Right forelimb (tissue), 1 donor: ENCODE measurements at places on chromosomes 3 and 15.

DNA sequence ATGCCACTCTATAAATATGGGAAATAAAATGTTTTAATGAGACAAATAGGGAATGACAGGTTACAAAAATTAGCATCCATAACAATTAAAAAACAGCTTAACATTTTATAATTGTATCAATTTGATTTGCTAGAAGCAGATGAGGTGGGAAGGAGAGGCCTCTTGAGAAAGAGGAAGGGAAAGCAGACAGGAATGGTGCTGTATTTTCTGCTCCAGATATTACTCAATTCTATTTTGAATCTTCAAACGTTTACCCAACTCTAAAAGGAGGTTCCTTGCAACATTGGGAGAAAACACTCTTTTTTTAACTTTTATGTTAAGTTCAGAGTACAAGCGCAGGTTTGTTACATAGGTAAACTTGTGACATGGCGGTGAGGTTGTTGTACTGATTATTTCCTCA, 44.9 kb upstream of the ALDH1A3 start:
- no peak for DNase-seq

- no peak for DNase-seq
Observed at GRCh38 chr3:94114666-94115065, 51.8 kb downstream of the NSUN3 start.

DNA sequence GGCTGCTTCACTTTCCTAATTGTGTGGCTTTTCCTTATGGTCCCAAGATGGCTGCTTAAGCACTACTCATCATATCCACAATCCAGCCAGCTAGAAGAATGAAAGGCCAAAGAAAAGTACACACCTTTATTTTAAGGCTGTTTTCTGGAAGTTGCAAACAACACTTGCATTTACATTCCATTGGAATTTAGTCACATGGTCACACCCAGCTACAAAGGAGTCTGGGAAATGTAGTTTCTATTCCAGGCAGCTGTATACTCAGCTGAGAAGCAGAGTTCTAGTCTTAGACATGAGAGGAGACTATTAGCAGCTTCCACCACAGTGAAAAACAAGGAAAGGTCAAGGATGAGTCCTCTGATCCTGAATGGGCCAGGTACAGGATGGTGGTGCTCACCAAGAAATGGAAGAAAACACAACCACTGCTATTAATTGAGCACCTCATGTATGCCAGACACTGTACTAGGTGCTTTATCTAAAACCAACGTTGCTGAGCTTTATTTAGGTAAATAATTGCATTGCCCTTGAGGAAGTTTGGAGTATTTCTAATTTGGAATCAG, 28.0 kb upstream of the ATG7 start:
- no peak for DNase-seq

DNA sequence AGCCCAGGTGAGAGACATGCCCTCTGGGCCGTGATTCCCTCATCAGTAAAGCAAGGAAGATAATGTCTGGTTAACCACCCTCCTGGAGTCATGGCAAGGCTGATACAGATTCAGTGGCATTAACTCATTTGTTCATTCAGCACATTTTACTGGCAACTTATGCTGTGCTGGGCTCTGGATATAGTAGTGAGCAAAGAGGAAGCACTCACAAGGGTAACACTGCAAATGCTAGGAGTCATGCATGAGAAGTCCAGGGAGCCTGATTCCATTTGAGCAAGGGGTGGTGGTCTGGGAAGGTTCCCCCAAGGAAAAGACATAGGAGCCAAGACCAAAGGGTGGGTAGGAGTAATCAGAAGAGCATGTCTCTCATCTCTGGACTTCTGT, 50.2 kb downstream of the SMAD3 start:
- no peak for DNase-seq

DNA sequence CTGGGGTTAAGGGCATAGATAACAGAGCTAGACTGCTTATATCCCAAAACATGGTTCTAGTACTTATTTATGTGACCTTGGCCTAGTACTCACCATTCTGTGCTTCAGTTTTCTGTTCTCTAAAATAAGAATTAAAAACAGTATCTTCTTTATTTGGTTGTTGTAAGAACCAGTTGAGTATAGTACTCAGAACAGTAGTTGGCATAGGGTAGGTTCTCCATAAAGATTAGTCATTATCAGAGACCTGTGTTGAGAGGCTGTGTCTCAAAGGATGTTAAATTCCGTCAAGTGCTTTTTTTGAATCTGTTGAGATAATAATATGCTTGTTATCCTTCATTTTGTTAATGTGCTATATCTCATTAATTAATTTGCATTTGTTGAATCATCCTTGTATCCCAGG, 47.4 kb upstream of the OSTN start:
- no peak for DNase-seq

DNA sequence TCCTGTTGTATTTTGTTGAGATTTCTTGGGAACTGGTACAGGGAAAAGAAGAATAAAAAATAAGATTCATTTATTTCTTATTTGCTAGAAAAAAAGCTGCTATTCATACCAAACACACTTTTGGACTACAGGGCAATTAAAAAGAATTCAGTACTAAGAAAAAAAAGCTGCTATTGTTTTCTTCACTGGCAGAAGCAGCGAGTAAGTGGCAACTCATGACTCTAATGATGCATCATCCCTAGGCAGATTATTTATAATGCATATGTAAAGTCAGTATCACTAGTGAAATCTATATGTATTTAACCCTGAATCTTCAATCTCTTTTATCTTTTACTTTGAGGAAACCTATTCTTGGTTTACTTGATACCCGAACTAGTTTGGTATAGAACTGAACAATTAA, 15.2 kb downstream of the PFN2 start:
- DNase-seq = no peak

DNA sequence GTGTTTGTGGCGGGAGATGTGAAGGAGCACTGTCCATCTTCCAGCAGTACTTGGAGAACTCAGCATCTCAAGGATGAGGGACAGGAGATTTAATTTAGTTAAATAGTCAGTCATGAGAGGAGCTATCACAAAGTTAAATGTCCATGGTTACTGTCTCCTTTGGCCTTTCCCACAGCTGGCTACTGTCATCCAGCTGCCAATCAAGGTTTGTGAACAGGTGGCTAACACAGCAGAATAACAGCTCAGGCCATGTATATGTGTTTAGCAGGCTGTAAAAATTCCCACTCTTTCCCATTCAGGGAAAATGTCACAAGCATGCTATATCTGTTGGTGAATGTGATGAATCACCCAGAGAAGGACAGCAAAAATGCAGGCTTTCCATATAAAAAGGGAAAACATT, 120.5 kb downstream of the TMEM108 start:
- DNase-seq = no peak

- DNase-seq = no peak
Observed at GRCh38 chr3:54213907-54214306, 91.6 kb downstream of the CACNA2D3 start.

GRCh38 chr3:47197287-47197686, 33.4 kb upstream of the SETD2 start:
- DNase-seq = no peak

- DNase-seq = no peak
Observed at GRCh38 chr3:63022114-63022513, 146.9 kb upstream of the CADPS start.

GRCh38 chr15:83999396-84000135, 236.0 kb upstream of the GOLGA6L4 start:
- no peak for DNase-seq

GRCh38 chr3:164641071-164641470, 437.2 kb downstream of the SI start:
- no peak for DNase-seq

GRCh38 chr3:160852856-160853255, 96.8 kb downstream of the PPM1L start:
- DNase-seq = no peak
